ENCODE measurements at places on chromosomes 6 and 20.

DNA sequence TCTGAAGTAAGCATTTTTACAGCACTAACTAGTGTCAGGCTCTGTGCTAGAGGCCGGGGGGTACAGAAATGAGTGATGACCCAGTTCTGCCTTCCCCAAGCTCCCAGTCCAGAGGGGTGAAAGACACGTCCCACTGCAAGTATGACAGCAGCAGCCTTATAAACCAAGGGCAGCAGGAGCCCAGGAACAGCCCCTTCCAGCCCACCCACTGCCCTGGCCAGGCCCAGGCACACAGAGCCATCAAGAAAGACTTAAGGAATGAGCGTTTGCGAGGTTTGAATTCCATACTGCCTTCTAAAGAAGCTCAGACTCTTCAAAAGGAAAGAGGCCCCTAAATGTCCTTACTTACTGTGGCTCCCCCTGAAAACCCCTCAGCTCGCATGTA lies 10.0 kb downstream of the TRERF1 start:
- no peak for DNase-seq

DNA sequence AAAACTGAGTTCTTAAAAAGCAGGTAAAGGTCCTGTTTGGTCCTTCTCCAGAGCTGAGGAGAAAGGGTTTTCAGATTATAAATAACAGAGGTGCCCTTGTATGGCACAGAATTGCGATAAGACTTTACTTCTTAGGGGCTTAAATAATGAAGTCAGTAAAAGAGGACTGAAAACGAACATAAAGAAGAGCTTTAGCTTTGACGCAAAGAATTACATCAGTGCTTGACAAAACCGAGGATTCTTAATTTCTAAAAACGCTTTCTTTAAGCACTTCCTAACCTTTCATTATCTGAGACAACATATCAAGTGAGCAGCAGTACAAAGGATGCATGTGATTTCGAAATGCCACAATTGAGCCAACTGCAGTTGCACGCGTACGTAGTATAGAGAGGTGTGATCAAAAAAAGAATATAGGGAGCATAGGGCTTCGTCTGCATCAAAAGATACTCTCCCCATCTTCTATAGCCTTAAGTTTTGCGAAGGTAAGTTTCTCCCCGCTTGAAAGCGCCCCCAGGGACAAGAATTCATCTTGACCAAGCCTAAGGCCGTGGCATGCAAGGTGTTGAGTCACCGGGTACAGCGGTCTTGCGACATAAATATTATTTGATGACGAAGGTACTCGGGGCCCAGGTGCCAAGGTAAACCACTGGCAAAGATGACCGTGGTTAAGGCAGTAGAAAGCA lies 778 bp upstream of the LOC128125822 start:
- peak; percentile 57 for DNase-seq

GRCh38 chr20:52585333-52585732 lies 386.8 kb upstream of the TSHZ2 start:
- no peak for DNase-seq

GRCh38 chr6:156942266-156942665 lies 165.1 kb downstream of the ARID1B start:
- DNase-seq: no peak

GRCh38 chr20:61260905-61261304 lies 8.8 kb downstream of the CDH4 start:
- no peak for DNase-seq

DNA sequence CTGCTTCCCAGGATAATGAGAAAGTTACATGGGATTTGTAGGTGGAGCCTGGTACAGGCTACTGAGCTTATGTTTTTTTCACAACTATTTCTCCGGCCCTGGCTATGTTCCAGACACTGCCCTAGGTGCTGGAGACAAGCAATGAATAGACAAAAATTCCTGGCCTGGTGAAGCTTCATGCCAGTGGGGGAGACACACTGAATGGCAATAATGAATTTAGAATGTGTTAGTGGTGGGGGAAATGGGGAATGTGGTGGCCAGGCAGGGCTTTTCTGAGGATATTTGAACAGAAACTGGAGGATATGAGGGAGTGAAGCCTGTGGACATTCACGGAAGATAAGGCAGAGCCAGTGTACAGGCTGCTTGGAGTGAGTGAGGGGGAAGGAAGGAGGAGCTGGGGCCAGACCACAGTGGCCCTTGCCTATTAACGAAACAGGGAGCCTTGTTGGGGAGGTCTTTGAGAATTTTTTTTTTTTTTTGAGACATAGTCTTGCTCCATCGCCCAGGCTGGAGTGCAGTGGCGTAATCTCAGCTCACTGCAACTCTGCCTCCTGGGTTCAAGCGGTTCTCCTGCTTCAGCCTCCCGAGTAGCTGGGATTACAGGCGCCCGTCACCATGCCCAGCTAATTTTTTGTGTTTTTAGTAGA lies 6.6 kb downstream of the FOXS1 start:
- no peak for DNase-seq

DNA sequence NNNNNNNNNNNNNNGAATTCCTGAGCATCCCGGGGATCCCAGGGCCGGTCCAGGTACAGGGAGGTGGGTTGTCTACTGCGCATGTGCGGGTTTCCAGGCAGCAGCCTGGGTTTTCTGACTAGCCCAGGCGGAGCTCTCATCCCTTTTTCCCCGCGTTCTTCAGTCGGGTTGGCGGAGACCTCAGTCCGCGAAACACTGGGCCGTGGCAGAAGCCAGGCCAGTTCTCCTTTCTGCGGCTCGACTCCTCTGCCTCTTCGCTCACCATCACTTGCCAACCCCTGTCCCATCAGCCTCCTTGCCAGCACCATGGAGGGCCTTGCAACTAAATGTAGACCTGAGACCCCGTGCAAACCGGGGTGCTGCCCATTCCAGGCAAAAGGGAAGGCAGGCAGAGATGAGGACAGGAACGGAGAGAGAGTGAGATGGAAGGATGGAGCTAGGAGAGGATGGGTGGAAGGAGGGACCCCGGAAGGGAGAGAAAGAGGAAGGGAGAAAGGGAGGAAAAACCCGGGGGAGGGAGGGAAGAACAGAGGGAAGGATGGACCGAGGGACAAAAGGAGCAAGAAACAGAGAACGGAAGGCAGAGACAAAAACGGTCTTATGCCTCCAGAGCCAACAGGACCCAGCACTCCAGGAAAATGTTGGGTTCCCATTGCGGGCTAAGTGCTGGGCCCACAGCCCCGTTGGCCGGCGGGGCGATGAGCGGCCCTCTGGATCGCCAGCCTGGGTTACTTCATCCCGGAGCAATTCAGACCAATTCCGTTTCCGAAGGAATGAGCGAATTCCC lies 445.4 kb upstream of the DEFB115 start:
- DNase-seq: peak; percentile 37

DNA sequence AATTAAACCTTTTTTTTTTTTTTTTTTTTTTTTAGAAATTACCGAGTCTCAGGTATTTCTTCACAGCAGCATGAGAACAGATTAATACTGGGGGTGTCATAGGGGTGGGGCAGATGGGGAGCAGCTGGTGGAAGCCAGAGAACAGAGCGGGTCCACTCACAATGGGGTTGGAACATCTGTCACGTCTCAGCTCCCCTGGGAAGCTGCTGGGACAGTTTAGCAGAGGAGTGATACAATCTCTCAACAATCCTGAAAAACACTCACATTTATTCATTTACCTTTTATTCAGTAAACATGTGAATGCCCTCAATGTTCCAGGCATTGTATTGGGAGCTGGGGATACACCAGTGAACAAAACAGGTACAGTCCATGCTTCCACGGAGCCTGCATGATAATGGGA lies 162.2 kb downstream of the SMOC2 start:
- no peak for DNase-seq

- DNase-seq: no peak
Observed at GRCh38 chr6:122861594-122861993, 72.5 kb downstream of the SMPDL3A start.

GRCh38 chr6:45595010-45595851 lies 217.5 kb upstream of the SUPT3H start:
- no peak for DNase-seq

GRCh38 chr6:98471444-98471843 lies 362.9 kb upstream of the POU3F2 start:
- DNase-seq: no peak

All from left cardiac atrium (tissue), 4 donors.